ENCODE measurements at places on chromosomes 5 and 9.
A peak's percentile ranks its signal among the peaks of the same experiment; 100 is the strongest.

DNA sequence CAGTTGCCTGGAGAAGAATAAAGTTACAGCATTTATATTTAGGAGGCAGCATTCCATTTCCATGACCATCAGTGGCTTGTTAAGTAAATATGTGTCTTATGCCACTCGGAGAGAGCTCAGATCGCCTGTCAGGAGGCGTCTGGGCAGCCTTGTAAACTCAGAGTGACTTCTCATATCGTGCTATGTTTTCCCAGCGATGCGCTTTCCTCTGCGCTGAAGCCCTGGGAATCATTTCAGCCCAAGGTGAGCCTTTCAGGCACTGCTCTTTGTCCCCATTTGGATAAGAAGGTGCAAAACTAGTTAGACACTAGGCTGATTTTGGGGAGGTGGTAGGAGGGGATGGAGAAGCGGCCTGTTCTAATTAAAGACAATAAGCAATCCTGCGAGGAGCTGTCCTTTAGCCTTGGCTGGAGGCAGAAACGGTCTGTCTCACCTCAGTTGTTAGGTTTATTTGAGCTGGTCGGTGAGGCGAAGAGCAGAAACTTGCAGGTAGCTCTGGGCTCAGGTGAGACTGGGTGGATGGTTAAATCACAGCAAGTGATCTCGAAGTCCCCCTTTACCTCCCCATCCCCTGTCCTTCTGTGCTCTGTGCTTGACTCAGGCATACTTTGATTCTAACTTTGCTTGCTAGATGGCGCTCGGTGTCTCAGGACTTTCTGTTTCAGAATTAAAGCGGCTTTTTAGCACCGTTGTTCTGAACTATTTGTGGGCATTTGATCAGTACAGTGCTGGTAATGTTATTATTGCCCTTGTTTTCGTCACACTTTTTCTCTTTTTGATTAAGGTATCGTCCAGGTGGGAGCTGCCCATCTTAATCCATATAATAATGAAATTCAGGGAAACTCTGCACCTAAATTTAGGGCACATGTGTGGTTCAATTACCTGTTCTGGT lies 24.6 kb downstream of the NR2F1 start:
- DNase-seq, result no peak

- no peak for DNase-seq
These were observed 7.5 kb upstream of the TTC1 start for GRCh38 chr5:160001457-160001856.

- no peak for DNase-seq
These were observed 245.1 kb downstream of the DOCK8 start for GRCh38 chr9:459491-460444.

GRCh38 chr5:119328753-119329602 lies 26.8 kb upstream of the TNFAIP8 start:
- peak; percentile 62 for DNase-seq

DNA sequence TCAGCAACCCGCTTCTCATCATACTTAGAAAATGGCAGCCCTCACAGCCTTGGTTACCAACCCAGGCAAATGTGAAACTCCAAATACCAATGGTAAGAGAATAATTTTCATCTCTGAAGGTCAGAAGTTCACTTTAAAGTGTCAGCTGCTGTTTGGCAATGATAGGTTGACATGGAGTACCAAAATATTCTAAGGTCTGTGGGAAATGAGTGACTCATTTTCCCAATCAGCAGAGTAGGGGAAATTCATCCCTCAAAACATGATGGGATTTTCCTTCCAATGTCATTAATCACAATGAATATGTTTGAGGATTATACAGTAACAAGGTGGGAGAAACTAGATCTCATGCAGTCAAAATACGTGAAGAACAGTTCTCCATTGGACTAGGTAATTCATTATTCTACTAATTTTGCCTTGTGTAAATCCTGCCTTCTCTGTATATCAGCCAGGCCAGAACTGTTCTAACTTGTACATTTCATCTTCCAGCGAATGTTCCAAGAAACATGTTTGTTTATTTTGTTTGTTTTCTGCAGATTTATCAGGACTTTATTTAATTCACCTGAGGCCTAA lies 53.1 kb upstream of the ERBIN start:
- DNase-seq, result no peak

DNA sequence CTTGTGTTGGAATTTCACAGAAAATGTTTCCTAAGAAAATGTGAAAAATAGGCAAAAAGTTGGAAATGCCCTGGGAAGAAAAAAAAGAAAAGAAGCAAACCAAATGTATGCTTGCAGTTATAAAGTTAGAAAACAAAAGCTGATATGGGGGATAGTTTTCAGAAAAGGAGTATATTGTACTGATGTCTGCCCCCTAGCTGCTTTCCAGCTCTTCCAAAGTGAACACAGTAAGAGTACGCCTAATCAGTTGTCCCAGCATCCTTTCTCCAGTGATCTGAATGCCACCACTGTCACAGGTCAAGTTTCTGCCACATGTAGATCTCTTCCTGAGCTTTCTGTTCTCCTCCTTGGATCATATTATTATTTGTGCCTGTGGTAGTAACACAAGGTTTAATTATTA lies 5.8 kb downstream of the TYRP1 start:
- DNase-seq, result no peak
